Stomach (tissue), 19 donors: ENCODE measurements at places on chromosomes 2 and 18.
A peak's percentile ranks its signal among the peaks of the same experiment; 100 is the strongest.

DNA sequence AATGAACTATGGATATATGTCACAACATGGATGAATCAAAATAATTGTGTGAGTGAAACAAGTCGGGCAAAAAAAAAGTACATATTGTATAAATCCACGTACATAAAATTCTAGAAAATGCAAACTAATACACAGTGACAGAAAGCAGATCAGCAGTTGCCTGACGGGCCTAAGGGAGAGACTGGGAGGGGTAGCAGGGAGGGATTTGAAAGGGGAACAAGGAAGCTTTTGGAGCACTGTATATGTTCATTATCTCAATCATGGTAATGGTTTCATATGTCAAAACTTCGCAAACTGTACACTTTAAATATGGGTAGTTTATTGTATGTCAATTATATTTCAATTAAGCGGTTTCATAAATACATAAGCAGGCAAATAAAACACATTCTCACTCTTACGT, 153.8 kb downstream of the ANKRD44 start:
- no peak for DNase-seq
- no peaks in the 10 kb centered on the region for H3K36me3 ChIP-seq
- H3K27me3 ChIP-seq, result no peaks in the 10 kb centered on the region
- H3K4me3 ChIP-seq, result no peak overlapping the region
- H3K4me1 ChIP-seq, result peaks cover 26% of the 10 kb centered on the region

GRCh38 chr2:207600231-207600630, 25.0 kb downstream of the METTL21A start:
- H3K27ac ChIP-seq, result no peak overlapping the region
- peaks cover 38% of the 10 kb centered on the region for H3K36me3 ChIP-seq
- no peaks in the 10 kb centered on the region for H3K4me1 ChIP-seq
- H3K4me3 ChIP-seq, result no peak overlapping the region

DNA sequence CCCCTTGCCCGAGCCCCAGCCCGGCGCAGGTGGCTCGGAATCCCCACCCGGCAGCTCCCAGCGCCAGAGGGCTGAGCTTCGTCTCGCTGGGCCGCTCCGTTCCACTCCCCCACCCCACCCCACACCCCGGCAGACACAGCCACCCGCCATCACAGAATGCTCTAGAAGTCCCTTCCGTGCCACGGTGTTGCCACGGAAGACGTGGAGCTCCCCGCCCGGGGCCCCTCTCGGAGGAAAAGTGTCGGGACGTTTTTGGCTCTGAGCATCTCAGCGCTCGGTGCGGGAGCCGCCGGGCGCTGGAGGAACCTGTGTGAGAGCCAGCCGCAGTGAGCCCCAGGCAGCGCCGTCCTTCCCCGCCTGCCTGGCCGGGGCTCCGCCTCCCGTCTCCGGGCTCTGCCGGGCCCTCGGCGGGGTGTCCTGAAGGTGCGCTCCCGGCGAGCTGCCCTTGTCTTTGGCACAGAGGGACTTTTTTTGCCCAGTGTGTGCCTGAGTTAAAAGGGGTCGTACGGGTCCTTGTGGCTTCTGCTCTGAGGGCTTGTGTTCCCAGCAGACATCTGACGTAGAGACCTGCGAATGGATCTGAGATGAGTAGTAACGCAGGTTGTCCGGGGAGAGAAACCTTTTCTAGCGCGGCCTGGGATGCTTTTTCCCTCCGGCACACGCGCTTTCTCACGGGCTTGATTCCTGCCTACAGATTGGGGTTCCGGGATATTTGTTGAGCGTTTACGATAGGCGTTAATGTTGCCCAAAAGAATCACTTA, 1.8 kb downstream of the ZCCHC2 start:
- H3K36me3 ChIP-seq, result no peaks in the 10 kb centered on the region
- peaks cover 49% of the 10 kb centered on the region for H3K4me1 ChIP-seq

- H3K36me3 ChIP-seq, result peaks cover 18% of the 10 kb centered on the region
- H3K27ac ChIP-seq, result peak overlapping the region; percentile 11
- H3K4me3 ChIP-seq, result no peak overlapping the region
- DNase-seq, result peak; percentile 33
- H3K4me1 ChIP-seq, result peaks cover 46% of the 10 kb centered on the region
- no peaks in the 10 kb centered on the region for H3K27me3 ChIP-seq
Measured at GRCh38 chr2:113181258-113182051, 7.7 kb downstream of the PSD4 start.

GRCh38 chr2:196697825-196698224, 58.3 kb downstream of the CCDC150 start:
- no peak overlapping the region for H3K27ac ChIP-seq
- H3K4me1 ChIP-seq, result no peaks in the 10 kb centered on the region
- H3K4me3 ChIP-seq, result no peak overlapping the region
- no peaks in the 10 kb centered on the region for H3K36me3 ChIP-seq
- no peak for DNase-seq
- H3K27me3 ChIP-seq, result no peaks in the 10 kb centered on the region

DNA sequence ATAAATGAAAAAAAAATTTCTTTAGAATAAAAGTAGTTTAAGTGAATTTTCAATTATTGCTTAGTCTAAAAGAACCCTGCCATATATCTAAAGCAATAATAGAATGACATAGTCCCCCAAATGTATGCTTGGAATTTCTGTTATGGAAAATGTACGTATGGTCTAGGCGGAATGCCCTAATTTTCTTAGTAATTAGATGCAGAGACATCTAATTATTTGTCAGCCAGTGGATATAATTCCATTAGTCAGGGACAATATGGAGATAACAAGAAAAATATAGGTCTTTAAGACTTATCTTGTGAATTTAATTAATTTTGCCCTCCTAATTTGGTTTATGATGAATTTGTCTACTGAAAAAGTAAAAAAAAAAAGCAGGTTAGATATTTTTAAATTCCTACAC, 460.9 kb upstream of the SOX11 start:
- H3K27ac ChIP-seq, result no peak overlapping the region
- H3K4me1 ChIP-seq, result no peaks in the 10 kb centered on the region
- H3K27me3 ChIP-seq, result no peaks in the 10 kb centered on the region
- no peak overlapping the region for H3K4me3 ChIP-seq
- no peak for DNase-seq
- no peaks in the 10 kb centered on the region for H3K36me3 ChIP-seq

GRCh38 chr18:62523631-62524439, 1.0 kb downstream of the ZCCHC2 start:
- DNase-seq, result peak; percentile 59
- H3K36me3 ChIP-seq, result no peaks in the 10 kb centered on the region
- peak overlapping the region; percentile 81 for H3K4me3 ChIP-seq
- H3K27me3 ChIP-seq, result no peaks in the 10 kb centered on the region
- peak overlapping the region; percentile 92 for H3K27ac ChIP-seq
- peaks cover 44% of the 10 kb centered on the region for H3K4me1 ChIP-seq

GRCh38 chr18:12880541-12880910, 3.5 kb downstream of the PTPN2 start:
- no peak overlapping the region for H3K4me3 ChIP-seq
- H3K27me3 ChIP-seq, result no peaks in the 10 kb centered on the region
- peaks cover 68% of the 10 kb centered on the region for H3K4me1 ChIP-seq
- no peak overlapping the region for H3K27ac ChIP-seq

DNA sequence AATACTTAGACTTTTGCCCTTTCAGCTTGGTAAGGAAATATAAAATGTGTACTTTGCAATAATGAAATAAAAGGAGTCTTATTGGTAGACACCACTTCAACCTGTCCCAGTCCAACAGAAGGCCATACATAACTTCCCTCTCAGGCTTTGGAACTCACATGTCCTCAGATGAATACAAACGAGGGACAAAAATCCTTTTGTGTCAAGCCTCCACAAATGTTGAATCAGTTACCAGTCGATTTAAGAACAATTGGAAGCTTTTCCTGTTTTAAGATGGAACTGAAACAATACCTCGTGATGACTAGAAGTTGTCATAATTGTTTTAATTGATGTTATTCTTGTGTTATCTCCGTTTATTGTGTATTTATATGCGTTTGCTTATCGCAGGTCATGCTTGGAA, 385.1 kb upstream of the POU3F3 start:
- H3K36me3 ChIP-seq, result no peaks in the 10 kb centered on the region
- no peaks in the 10 kb centered on the region for H3K4me1 ChIP-seq
- no peak for DNase-seq
- H3K27me3 ChIP-seq, result no peaks in the 10 kb centered on the region

DNA sequence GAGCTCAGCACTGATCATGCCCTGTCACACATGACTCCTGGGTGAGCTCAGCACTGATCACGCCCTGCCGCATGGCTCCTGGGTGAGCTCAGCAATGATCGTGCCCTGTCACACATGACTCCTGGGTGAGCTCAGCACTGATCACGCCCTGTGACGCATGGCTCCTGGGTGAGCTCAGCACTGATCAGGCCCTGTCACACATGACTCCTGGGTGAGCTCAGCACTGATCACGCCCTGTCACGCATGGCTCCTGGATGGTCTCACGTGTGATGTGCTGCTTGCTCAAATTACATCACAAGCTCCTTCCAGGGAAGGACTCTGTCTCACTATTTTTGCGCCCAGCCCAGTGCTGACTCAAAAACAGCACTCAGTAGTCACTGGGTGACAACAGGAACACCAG, 258.0 kb downstream of the HDAC4 start:
- H3K36me3 ChIP-seq, result peaks cover 90% of the 10 kb centered on the region
- no peaks in the 10 kb centered on the region for H3K27me3 ChIP-seq
- no peak for DNase-seq
- no peak overlapping the region for H3K4me3 ChIP-seq

- H3K27ac ChIP-seq, result no peak overlapping the region
- peaks cover 3% of the 10 kb centered on the region for H3K4me1 ChIP-seq
- peak; percentile 41 for DNase-seq
- H3K36me3 ChIP-seq, result no peaks in the 10 kb centered on the region
- no peak overlapping the region for H3K4me3 ChIP-seq
- H3K27me3 ChIP-seq, result peaks cover 3% of the 10 kb centered on the region
Measured at GRCh38 chr2:213246497-213247281, 37.6 kb upstream of the SPAG16 start.

GRCh38 chr2:195559431-195559914, 97.6 kb upstream of the SLC39A10 start:
- H3K4me3 ChIP-seq, result no peak overlapping the region
- no peaks in the 10 kb centered on the region for H3K27me3 ChIP-seq
- H3K36me3 ChIP-seq, result no peaks in the 10 kb centered on the region
- H3K27ac ChIP-seq, result peak overlapping the region; percentile 25

GRCh38 chr2:46264447-46264846, 32.8 kb upstream of the EPAS1 start:
- DNase-seq, result no peak
- H3K27me3 ChIP-seq, result no peaks in the 10 kb centered on the region
- H3K36me3 ChIP-seq, result no peaks in the 10 kb centered on the region
- H3K4me1 ChIP-seq, result peaks cover 16% of the 10 kb centered on the region
